M059J (cell line): ENCODE measurements at places on chromosomes 16 and 17.

DNA sequence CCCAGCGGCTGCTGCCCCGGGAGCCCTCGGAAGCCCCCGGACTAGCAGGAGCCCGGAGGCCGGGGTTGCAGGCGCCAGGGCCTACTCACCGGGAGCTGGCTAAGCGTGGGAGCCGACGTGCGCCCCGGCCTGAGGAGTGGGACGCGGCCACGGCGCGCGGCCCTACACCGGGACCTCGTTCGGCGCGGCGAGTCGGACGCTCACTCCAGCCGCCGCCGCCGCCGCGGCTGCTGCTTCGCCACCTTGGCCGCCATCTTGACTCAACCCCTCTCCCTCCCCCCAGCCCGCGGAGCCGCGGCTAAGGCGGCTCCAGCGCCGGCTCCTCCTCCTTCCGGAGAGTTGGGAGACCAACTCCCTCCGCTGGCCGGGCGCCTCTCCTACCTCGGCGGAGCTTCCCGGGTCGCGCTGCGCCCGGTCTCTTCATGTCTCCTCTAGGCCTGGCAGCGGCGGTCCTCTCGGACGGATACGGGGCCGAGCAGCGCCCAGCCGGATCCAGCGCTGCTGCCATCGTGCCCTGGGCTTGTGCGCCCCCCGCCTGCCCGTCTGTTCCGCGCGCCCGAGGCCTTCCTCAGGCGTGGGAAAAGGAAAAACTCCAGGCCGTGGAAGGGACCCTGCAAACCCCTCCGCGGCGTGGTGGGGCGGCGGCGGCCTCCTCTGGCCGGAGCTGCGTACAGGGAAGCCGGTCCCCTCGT, at the start of gene NCOR1:
NCOR1 (minus strand) TSS at position 262 of the 692 bp plus-strand sequence. CDS start 20,965 bp downstream, outside the sequence.
- peak; percentile 91 for DNase-seq

DNA sequence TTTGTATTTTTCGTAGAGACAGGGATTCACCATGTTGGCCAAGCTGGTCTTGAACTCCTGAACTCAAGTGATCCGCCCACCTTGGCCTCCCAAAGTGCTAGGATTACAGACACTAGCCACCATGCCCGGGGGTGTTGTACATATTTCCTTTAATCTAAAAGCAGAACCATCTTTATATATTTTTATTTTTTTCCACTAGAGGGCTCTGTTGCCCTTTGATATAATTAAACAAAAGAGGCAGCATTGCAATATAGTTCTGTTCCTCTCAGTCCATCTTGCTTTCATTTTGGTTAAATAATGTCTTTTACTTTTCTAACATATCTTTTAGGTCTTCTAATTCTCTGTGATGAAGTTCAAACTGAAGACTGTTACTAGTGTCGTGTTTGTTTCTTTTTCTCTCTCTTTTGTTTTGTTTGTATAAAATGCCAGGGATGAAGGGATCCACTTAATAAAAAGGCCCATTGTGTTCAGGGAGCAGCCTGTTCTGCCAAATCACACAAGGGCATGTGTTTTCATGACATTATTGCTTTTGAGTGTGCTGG, 23.4 kb downstream of the WWOX start:
- DNase-seq: peak; percentile 64

- peak; percentile 36 for DNase-seq
Observed at GRCh38 chr16:87560428-87561199, 41.7 kb upstream of the JPH3 start.

DNA sequence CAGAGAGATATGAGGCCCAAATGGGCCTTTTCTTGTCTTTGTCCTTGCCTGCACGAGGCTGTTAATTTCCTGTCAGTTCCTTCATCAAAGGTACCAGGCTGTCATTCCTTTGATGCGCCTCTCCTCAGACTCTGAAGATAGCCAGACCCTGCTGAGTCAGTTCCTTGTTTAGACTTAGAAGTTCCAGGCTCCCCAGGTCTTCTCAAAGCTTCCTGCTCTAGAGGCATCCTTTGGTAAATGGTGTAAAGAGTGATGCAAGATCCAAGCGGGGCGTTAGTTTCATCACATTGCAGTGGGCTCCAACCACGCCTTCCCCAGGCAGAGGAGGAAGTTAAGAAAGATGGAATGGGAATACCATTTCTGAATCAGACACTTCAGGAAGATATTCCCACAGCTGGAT, 4.0 kb upstream of the CDH11 start:
- DNase-seq: peak; percentile 68

- peak; percentile 34 for DNase-seq
Observed at GRCh38 chr17:64920026-64920418, 744 bp upstream of the LRRC37A3 start.

- peak; percentile 56 for DNase-seq
Observed at GRCh38 chr16:88922114-88922825, 54.7 kb downstream of the CBFA2T3 start.

DNA sequence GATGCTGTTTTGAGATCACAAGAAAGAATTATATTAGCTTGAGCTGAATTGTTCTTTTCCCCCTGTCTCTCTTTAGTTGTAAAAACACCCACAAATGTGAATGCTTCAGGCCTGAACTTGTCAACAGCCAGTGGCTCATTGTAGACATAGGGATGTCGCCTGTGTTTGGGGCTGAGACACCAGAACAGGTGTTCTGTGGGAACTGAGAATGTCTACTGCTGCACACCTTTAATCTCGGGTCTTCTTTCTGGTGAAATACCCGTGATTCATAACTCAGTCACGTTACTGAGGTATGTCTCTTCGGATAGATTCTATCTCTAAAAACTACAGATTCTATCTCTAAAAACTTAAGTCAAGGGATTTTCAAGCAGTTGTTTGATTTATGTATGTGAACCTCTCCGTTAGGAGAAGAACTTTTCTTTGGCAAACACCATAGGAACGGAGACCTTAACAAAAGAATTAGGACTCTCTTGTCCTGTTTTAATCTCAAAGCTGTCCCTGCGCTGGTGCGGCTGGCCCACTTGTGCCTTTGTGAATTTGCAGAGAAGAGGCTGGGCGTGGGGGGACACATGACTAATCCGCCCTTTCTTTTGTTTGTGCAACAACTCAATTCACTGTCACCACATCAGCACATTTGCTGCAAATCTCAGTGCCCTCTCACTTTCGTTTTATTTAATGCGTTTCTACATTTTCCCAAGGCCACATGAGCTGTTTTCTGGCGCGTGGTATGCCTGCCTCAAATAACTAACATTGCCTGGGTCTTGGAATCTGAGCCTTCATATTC, 643.0 kb downstream of the MAF start:
- no peak for DNase-seq

DNA sequence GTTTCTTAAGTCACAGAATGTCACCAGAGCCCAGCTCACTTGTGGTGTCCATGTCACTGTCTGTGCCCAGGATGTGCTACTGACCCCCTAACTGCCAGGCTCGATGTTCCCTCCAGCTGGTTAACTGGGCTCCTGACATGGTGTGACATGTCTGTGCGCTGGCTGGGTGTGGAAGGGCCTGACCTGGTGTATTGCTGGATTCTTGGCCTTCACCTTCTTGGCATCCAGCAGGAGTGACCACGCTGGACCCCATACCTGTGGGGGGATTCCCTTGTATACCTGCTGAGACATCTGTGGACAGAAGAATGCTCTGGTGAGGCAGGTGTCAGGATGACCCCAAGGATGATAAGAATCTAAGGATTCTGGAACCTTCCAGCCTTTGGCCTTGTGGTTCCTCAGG, 1690.1 kb downstream of the TP53TG3F start:
- no peak for DNase-seq

- peak; percentile 25 for DNase-seq
Observed at GRCh38 chr17:75498726-75499213, 16.6 kb downstream of the CASKIN2 start.

DNA sequence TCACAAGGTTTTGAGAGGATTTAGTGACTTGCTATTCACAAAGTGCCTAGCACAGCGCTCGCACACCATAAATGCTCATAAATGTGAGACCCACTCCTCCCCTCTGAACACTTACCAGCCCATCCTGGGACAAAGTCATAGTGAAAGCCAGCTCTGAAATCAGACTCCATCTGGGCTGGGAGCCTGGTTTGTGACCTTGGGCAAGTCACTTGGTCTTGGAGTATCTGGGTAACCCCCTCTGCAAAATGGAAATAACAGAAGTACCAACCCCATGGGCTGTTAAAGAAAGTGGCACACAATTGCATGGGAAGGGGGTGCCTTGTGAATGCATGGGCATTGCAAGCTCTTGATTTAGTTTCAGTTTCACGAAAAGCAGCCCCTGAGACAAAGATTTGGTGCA, 104.7 kb upstream of the CDH5 start:
- DNase-seq: no peak

GRCh38 chr17:57327176-57327970, 71.0 kb downstream of the MSI2 start:
- no peak for DNase-seq

DNA sequence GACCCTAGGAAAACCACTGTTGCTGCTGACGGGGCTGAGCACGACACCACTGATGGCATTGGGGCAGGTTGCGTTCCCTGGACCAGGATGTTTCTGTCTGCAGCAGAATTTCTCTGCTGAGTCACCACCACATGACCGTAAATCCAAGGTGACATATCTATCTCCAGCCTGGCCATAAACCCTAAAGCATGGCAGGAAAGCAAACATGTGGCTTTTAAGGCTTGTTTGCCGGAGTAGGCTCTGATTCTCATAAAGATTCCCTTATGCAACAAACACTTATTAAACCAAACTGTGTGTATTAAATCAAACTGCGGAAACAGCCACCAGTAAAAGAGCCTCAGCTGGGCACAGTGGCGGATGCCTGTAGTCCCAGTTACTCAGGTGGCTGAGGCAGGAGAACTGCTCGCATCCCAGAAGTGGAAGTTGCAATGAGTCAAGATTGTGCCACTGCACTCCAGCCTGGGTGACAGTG, 17.3 kb downstream of the MPHOSPH6 start:
- DNase-seq: peak; percentile 88

DNA sequence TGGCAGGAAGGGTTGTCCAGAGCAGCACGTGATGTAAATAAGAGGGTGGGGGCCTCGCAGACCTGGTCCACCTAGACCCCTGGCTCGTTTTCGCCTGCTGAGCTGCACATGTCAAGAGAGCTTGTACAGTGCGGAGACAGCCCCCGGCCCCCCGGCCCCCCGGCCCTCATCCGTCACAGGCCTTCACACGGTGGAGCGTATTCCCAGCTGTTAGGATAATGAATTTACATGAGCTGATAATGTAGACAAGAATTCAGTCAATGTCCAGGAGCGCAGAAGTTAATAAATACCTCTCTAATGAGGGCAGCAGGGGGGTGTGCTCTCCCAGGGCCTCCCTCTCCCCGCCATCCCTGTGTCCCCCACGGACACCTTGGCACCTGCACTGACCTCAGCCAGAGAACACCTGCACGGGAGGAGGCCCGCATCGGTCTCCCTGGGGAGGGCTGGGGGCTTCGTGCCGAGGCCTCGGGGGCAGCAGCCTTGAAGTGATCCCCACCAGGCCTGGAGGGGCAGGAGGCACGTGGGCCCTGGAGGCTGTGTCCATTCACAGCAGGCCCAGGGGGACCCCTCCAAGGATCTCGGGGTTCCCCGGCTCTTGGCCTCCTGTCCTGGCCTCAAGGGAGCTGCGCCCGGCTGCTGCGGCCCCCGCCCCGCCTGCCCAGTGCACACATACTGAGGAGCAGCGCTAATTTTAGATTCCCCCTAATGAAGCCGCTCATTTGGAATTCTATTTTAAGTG, 14.6 kb downstream of the GSE1 start:
- DNase-seq: no peak

DNA sequence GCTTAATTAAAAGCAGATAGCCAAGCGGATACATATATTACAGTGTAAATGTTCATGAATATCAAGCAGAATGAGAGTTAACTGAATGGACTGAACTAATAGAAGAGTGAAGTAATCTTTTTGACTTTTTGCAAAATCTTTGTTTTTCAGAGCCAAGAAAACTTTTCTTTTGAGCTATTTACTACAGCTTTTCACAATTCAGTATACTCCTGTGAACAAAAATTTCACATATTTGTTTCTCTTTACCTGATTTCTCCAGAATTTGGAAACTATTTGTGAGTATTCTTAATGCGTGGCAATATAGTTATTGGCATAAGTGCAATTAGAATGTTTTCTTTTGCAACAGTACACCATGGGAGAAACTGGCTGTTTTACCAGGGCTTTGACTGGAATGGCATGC, 9.1 kb upstream of the DUXB start:
- no peak for DNase-seq

DNA sequence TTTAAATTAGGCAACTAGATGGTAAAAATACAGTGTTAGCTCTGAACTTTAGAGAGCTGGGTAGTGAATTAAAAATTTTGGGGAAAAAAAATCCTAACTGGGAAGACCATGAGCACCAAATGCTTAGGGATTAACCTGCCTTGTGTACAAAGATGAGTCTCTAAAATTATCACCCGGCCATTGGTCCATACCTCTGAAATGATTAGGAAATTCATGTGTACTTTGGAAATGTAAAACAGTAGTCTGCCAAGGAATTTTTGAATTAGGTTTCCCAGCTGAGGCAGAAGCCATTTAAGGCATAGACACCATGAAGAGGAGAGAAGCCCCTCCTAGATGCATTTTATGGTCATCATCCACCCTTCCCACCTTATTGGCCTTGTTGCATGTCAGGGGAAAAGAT, 670.5 kb upstream of the SALL1 start:
- no peak for DNase-seq

DNA sequence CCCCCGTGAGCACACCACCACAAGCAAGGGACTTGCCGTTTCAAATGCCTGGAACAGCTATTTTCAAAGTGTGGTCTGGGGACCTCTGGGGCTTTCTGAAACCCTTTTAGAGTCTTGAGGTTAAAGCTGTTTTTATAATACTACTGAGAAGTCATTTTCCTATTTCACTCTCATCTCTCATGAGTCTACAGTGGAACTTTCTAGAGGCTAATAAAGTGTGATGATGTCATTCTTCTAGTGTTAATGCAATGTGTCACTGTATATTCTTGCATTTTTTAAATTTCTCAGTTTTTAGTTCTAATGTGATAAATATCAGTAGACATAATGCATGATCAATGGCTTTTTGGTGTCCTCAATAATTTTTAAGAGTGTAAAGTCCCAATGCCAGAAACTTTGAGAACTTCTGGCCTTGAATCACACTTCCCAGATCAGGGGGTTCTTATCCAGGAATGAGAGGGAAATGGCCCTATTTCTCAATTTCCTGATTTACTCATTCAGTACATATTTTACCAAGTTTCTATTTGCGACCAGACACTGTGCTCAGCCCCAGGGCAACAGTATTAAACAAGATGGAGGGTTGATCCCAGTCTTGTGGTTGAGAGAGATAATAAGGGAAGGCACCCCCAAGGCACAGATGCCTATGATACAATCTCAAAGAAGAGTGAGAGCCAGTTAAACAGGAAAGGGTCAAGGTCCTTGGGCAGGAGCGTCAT, 444.0 kb downstream of the HS3ST3B1 start:
- DNase-seq: peak; percentile 87
